ENCODE measurements at places on chromosomes 7 and 10.

DNA sequence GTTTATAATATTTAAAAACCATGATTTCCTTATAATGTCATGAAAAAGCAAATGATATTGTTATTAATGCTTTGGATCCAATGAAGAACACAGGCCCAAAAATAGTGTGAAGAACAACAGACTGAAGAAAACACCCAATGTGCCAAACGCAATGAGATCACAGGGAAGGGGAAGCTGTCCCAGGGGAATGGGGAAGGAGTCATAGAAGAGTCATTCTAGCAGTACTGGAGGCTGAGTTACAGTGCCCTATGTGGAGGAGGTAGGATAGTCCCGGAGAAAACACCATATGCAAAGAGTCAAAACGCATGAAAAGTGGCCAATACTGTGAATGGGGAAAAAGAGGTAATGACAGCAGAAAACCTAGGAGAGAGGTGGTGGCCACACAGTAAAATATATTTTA is 50.9 kb downstream of the TPK1 start:
- DNase-seq: no peak

GRCh38 chr10:70666960-70667798 is 5.1 kb upstream of the ADAMTS14 start:
- no peak for DNase-seq

GRCh38 chr7:47142169-47142866 is 439.6 kb downstream of the TNS3 start:
- DNase-seq: no peak

DNA sequence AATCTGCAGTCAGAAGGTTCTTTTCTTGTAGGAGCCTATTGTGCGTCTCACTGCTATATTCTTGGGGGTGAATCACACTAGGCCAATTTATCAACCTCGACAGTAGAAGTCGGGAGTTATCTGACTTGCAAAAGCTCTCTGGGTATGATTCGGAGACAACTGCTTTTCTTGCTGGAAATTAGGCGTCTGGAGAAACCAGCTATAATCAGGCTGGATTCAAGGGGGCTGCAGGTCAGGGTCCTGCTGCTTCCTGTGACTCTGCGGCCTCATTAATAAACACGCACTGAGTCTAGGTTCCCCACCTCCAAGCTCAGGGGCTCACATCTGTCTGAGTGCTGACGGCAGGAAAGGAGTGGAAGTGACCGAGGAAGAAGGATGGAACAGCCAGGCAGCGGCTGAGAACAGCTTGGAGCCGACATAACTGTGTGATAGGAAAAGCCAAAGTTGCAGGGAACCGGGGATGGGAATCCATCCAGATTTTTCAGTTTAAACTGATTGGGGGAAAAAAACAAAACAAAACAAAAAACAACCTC is 184.6 kb downstream of the FANK1 start:
- DNase-seq: no peak

- no peak for DNase-seq
These were observed 520.2 kb downstream of the LRMDA start for GRCh38 chr10:75951627-75952026.

All from epithelial cell of prostate (primary cell).